T-helper 1 cell (primary cell): ENCODE measurements at places on chromosomes 2 and 18.

DNA sequence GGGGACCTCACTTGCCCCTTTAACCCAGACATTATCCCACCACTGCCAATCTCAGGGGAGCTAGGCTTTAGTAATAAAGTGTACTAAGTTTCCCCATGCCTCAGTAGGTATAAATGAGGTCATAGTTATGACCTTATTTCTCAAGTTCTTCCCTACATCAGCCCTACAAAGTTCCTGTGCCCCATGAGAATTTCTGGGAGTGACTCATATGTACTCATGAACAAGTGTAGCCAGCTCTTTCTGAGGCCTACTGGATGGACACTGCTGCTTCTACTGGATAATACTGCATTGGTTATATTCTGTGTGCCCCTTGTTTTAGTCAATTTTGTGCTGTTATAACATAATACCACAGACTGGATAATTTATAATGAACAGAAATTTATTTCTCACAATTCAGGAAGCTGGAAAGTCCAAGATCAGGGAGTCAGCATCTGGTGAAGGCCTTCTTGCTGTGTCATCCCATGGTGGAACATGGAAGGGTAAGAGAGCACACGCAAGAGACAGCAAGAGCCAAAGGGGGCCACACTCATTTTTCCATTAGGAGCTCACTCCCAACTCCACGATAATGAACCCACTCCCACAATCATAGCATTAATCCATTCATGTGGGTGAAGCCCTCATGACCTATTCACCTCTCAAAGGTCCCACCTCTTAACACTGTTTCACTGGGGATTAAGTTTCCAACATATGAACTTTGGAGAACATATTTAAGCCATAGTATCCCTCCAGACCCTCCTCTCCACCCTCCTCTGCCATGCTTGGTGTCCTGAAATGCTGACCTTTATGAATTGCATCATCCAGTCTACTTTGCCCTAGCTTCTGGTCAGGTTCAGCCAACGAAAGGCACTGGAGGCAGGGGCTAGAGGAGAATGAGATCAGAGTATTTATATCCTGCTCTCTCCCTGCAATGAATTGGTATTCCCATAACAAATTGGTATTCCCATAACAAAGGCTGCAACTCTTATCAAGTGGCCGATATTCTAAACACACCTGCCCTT is 25.4 kb upstream of the ST3GAL5 start:
- DNase-seq, result no peak

GRCh38 chr2:51079945-51080344 is 48.0 kb upstream of the NRXN1 start:
- no peak for DNase-seq

GRCh38 chr2:98643496-98644100 is 35.2 kb downstream of the UNC50 start:
- DNase-seq, result no peak

- DNase-seq, result no peak
Measured at GRCh38 chr2:26811791-26812694, 26.2 kb downstream of the CENPA start.

DNA sequence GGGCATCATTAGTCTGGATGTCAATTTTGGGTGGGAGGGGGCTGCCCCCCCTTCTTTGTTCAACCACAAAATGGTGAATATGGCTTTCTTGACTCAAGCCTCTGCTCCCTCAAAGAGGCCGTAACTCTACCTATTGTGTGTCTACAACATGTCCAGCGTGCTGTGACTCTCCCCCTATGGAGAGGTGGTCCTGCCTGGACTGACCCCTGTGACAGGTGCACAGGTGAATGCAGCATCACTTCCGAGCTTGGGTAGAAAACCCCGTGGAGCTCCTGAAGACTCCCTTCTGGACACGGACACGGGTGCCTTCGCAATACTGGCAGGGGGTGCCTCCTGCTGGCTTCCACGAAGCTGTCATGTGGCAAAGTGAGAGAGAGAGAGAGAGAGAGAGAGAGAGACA is 397.8 kb downstream of the GALR1 start:
- DNase-seq, result no peak

GRCh38 chr2:224925810-224926100 is 116.5 kb downstream of the DOCK10 start:
- no peak for DNase-seq
